IMR-90 (cell line): ENCODE measurements at places on chromosomes 3 and 15. TPM values are rescaled to one million over a fixed set of nuclear protein-coding genes. Genes with fewer than 3 reads are reported as not detected.

DNA sequence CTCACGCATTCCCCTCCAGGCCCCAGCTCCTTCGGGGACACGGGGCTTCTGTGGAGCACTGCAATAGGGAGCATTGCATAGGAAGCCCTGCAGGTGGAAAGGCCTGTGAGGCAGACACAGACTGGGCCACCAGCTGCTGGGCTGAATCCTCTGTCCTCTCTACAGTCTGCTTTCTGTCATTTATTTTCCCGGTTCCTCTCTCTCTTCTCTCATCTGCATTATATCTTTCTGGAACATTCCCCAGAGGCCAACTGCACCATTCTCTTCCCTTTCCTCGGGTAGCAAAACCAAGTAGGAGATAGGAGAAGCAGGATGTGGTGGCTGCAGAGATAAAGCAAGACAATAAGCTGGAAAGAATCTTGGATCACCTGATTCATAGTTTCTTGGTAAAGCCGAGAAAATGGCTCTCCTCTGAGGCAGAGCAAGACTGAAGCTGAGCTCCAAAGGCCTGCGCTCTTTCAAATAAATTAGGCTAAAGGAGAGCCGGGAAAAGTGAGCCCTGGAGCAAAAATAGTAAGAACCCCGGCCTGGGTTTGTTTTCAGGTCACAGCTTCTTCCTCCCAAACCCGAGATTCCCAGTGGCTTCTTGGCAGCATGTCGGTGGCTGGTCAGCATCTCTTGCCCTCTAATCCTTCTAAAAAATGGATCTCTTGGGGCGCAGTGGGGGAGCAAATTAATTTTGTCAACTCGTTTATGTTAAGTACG is 5.3 kb downstream of the TM4SF4 start:
- no peaks in the 10 kb centered on the region for H3K27me3 ChIP-seq
- H3K4me3 ChIP-seq: no peak overlapping the region
- H3K27ac ChIP-seq: peak overlapping the region; percentile 33
- peak; percentile 31 for DNase-seq
- peaks cover 7% of the 10 kb centered on the region for H3K4me1 ChIP-seq

- H3K4me1 ChIP-seq: no peaks in the 10 kb centered on the region
- H3K36me3 ChIP-seq: no peaks in the 10 kb centered on the region
- no peak for DNase-seq
Measured at GRCh38 chr3:195559723-195560409, 16.7 kb upstream of the PPP1R2 start.

- peak overlapping the region; percentile 71; the same call in 1 of the 2 replicates for H3K27ac ChIP-seq
- peaks cover 4% of the 10 kb centered on the region for H3K4me1 ChIP-seq
- H3K27me3 ChIP-seq: no peaks in the 10 kb centered on the region
- H3K4me3 ChIP-seq: no peak overlapping the region
Measured at GRCh38 chr3:177263615-177264368, 66.5 kb upstream of the TBL1XR1 start.

CD86 gene
- not detected in 2 replicates for total RNA-seq

DOCK3 gene
- under 0.01 TPM in 2 replicates for total RNA-seq
